GM12865 (cell line): ENCODE measurements at places on chromosomes 7 and 10.

GRCh38 chr10:130857631-130858295, 453.8 kb downstream of the TCERG1L start:
- no peak for DNase-seq

DNA sequence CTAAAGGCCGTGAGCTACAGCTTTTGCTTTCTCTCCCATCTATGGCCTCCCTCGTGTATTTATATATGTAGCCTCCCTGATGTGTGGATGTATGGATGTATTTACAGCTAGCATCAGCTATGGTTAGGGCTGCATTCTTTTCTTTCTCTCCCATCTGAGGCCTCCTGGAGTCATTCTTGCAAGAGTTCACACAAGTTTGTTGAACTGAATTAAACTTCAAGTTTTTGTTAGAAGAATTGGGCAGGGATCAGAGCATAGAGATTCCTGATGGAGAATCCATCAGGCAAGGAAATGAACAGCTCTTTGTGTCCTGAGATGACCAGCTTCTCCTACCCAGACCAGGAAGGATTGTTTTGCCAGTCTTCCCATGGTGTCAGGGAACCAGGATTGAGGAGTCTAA, 60.3 kb downstream of the AHCYL2 start:
- DNase-seq: no peak

DNA sequence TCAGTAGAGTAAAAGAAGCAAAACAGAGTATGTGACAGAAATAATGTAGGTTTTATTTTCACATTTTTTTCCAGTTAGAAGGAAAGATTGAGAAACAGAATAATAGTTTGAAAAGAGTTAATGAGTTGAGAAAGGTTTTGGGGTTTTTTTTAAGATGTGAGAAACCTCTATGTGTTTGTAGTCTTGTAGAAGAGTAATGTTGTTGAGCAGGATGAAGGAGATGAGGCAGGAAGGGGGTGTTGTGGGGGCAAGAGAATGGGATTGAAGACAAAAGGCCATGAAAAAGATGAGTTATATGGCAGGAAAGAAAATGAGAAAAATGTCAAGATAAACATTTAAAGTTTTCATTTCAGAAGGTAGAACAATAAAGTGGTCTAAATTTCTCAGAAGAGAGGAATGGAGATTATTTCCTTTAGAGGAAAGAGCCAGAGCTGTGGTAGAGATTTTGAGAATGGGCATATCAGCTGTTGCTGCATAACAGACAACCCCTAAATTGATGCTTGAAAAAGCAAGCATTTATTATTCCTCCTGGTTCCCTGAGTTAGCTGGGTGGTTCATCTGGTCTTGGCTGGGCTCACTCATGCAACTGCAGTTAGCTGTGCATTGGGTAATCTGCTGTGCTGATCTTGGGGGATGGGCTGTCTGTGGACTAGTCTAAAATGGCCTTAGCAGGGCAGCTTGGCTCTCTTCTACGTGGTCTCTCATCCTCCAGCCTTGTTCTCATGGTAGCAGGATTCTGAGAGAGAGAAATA, 27.1 kb downstream of the PCGF5 start:
- no peak for DNase-seq

DNA sequence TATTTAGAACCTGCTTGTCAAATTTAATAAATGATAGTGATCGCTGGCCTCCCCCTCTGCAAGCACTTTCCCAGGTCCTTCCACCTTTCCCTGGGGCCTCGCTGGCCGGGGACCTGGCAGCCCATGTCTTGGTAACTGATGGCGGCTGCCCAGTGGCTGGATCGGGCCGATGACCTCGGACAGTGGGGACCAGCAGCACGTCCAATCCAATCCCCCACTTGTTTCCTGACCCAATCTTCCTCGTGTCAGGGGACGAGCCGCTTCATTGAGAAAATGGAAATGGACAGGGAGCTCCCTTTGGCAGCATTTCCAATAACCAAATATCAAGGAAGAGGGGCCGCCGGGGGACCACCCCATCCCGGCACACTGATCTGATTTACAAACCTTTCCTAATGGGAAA, 17.2 kb downstream of the EBF3 start:
- DNase-seq: no peak

GRCh38 chr7:28960071-28960840, 2.1 kb upstream of the TRIL start:
- DNase-seq: no peak

GRCh38 chr7:98364220-98364619, 36.7 kb downstream of the BAIAP2L1 start:
- DNase-seq: no peak

- no peak for DNase-seq
Observed at GRCh38 chr10:30645340-30645827, 15.8 kb upstream of the LYZL2 start.

- peak; percentile 26 for DNase-seq
Observed at GRCh38 chr7:105768898-105769507, 107.4 kb downstream of the ATXN7L1 start.

DNA sequence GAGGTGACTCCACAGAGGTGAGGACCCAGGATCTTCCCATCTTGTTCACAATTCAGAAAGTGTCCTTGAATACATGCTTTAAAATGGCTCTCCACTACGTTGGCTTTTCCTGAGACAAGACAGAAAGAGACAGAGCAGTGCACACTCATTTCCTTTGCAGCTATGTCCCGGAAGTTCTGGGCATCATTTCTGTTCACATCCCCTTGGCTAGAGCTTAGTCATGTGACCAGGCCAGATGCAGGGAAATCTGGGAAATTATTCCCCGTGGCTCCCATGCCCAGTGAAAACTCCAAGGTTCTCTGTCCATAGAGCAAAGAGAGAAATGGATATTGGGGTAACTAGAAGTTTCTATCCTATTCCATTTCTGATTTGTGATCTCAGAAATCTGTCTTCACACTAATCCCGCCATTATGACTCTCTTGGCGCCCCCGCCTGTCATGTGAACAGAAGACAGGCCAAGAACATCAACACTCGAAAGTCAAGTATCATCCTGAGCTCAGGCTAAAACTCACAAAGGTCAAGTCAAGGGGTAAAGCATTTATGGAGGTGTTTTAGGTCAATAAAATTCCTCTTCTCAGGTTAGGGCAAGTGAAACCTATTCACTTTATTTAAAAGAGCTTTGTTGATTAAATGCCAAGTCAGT, 251.4 kb upstream of the HABP2 start:
- DNase-seq: no peak

- no peak for DNase-seq
Observed at GRCh38 chr10:15227611-15228372, 59.3 kb upstream of the NMT2 start.

DNA sequence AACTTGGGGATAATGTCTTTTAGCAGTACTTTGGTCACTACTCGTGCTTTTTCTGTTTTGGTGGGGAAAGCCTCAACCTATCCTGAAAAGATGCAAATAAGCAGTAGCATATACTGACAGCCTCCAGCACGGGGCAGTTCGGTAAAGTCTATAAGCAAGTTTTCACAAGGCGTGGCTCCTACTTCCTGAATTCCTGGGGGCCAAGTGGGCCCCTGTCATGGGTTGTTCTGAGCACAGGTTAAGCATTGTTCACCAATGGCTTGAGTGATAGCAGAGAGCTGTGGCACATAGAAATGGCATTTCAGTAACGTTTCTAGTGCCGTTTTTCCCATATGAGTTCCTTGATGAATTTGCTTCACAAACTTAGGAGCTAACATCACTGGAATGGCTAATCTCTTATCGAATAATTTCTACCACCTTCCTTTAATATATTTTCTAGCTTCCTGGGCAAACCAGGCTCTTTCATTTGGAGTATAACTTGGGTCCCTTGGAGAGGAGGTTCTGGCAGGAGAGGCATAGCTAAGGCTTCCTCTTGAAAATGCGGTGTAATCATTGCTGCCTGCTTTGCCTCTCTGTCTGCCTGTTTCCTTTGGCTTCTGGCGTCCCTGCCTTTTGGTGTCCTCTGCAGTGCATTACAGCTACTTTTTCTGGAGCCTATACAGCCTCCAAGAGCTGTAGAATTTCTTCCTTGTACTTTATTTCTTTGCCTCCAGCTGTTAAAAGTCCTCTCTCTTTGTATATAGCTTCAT, 11.7 kb upstream of the ZNF239 start:
- no peak for DNase-seq

GRCh38 chr7:149595541-149595940, 97.9 kb upstream of the ZNF746 start:
- DNase-seq: no peak

DNA sequence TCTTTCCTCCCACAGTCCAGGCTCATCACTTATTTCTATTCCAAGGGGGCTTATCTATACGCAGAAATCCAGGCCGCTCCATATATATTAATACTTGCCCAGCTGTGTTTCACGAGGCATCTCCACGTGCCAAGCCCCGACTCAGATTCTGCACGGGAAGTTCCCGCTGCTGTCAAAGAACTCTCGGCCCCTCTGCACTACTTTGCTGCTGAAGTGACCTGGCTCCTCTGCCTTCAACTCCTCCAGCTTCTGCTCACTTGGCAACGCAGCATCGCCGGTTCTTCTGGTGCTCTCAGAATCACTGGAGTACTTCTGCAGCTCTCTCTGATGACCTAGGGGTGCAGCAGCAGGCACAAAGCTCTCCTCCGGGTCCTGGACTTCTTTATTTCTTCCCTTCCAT, 9.7 kb upstream of the CHST12 start:
- DNase-seq: no peak

DNA sequence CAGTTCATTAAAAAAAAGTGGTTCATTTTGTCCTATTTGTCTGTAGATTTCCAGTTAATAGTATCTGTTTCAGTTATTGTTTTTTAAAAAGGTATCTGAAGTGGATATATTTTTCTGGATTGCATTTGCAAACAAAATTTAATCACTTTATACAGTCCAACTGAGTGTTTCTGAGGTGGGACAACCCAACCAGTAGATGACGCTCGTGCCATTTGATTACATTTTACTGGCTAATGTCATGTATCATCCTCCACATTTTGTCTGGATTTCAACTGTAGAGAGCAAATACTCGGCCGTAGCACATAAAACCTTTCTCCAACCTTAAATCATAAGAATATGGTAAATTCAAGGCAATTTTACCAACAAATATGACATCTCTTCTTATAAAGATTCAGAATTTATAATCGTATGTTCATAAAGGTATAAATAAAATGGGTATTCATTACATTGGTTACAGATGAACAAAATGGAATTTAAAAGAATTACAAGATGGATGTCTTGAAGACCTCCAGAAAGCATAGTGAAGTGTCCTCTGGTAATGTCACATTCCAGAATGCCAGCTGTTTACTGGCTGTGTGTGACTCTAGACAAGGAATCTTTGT, 789.0 kb downstream of the PHTF2 start:
- peak; percentile 10 for DNase-seq

GRCh38 chr7:80851896-80852476, 66.9 kb downstream of the SEMA3C start:
- DNase-seq: no peak

DNA sequence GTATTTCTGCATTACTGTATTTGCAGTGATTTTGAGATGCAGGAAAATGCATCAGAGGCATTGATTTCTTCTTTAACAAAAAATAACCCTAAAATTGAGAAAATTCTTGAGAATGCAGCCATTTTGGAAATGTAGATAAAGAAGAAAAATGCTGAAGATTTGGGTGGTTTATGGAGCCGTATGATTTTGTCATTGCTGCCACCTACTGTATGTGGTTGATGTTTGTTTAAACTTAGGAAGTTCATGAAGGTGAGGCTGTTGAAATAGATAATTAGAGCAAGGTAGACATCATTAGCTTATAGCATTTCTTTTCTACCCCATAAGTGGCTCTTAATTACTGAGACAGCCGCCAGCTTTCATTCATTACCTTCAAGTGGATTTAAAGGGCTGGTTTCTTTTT, 92.1 kb upstream of the SAMD8 start:
- DNase-seq: peak; percentile 60

DNA sequence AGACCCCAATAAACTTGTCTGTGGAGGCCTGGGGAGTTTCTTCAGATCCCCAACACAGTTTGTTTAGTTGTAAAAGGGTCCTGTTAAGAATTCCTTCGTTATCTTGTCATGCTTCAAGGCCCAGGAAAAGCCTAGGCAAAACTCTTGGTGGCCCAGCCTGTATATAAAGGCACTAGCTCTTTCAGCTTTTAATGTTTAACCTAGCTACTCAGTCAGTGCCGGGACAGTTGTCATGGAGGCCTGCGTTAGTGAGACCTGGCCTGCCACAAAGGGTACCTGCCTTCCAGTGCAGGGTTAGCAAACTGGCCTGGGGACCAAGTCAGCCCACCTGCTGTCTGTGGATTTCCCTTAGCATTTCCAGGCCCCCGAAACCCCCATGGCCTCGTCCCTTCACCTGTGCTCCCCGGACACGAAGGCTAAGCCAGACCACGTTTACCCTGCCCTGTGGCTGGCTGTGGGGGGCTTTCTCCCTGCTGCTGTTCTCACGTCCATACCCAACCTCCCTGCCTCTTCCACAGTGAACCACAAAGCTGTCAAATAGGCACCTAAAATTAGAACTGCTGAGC, 96.9 kb upstream of the PPP2R2D start:
- no peak for DNase-seq

- DNase-seq: no peak
Observed at GRCh38 chr7:116139807-116140206, 70.5 kb upstream of the TES start.

DNA sequence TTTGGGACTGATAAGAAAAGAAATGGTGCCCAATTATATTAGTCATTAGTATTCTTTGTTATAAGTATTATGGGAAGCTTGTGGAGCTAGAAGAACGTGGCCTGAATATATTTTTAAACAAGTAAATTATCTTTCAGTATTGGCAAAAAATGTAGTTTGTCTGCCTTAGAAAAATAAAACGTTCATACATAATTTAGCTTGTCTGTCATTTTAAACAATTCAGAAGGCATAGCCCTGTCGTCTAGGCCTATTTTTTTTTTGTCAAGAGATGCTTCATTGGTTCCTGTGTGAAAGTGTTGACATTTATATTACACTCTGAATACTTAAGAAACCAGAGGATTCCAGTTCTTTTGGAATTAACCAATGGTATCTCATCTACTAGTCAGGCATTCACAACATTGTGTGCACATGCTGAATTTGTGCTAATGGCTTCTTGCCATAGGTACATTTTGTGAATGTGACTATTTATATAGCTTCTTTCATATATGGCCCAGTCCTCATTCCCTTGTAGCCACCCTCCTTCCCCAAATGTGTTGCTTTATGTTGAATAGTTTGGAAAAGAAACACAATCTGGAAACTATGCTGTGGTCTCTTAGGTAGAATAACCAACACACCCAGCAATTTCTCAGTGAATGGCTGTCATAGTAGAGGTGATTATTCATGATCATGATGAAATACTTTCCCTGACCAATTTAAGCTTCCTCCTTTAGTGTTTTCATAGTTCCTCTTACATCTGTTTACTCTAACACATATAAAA, 435.8 kb downstream of the EXOC4 start:
- DNase-seq: no peak

GRCh38 chr10:94042834-94043175, 49.1 kb downstream of the PLCE1 start:
- no peak for DNase-seq

DNA sequence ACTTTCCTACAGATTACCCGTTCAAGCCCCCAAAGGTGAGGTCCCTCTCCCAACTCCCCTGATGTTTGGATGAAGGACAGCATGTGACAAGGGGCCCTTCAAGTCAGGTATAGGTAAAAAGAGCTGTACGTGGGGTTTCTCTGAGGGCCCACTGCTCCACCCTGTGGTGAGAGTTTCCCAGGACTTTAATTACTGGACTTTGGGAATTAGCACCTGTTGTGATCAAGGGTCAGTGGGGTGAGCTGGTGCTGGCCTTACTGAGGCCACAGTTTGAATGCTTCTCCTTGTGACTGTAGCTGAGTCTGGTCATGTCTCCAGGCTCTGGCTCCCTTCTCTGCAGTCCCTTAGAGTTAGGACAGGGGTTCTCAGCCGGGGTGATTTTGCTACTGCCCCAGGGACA, 16.8 kb downstream of the UBE2D4 start:
- DNase-seq: no peak

GRCh38 chr10:132142396-132143161, 44.2 kb upstream of the DPYSL4 start:
- DNase-seq: peak; percentile 9
